ENCODE measurements at places on chromosomes 7 and 10.

GRCh38 chr10:113735913-113736312 is 15.6 kb upstream of the PLEKHS1 start:
- no peak for DNase-seq

DNA sequence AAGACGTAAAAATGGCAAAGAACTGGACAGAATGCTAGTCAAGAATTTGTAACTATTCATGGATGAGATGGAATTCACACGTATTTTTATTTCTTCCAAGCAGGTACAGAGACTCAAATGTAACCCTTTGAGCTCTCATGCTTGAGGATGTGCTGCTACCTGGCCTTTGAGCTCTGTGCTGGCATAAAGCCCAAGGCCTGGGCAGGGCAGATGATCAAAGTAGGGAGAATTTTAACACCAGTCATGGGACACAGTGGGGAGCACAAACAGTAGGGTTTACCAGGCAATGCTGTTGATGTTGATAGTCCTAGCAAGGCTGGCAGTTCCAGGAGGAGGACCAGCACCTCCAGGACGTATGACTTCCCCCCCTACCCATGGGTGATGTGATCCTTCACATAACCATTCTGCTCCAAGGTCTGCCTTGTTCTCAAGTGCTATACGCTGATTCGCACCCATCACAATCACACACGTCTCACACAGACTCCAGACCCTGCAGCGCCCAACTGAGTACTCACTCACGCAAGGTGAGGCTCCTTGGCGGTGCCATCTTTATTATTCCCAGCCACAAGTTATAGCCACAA is 48.6 kb upstream of the DLG5 start:
- no peak for DNase-seq

- DNase-seq: no peak
These were observed 173.7 kb upstream of the KAT6B start for GRCh38 chr10:74652664-74653063.

GRCh38 chr10:50310560-50311174 is 59.4 kb upstream of the ASAH2 start:
- DNase-seq: no peak

- no peak for DNase-seq
These were observed 211.3 kb downstream of the BICC1 start for GRCh38 chr10:58723966-58724365.

DNA sequence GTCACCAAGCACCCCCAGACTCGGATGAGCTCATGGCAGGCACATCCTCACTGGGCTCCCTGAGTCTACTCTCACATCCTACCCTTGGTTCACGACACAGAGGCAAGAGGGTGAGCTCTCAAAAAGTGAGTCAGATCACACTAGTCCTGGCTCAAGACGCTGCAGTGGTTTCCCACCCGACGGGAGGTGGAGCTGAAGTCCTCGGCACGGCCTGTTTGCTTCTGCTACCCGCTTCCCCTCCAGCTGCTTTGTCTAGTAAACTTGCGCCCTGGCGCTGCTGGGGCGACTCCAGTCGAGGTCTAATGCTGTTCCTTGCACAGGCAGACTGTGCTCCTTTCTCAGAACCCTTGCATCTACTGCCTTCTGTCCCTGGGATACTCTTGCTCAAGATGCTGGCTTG is 13.5 kb upstream of the SFMBT2 start:
- DNase-seq: peak; percentile 69

- DNase-seq: no peak
These were observed 18.3 kb downstream of the FIGNL1 start for GRCh38 chr7:50431722-50432305.

DNA sequence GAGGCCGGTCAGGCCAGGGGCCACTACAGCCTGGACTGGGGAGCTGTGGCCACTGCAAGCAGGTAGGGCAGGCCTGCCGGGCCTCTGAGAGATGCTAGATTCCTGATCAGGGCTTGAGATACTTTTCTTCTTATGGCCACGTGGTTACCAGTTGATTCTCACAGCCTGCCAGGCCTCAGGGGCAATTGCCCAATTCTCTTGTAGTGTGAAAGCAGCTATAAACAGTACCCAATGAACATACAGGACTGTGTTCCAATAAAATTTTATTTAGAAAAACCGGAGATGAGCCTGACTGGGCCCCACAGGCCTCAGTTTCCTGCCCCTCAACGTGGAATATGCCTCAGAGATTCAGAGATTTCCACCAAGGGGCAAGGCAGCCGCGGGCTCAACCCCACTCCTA is 475.2 kb downstream of the TCERG1L start:
- no peak for DNase-seq

DNA sequence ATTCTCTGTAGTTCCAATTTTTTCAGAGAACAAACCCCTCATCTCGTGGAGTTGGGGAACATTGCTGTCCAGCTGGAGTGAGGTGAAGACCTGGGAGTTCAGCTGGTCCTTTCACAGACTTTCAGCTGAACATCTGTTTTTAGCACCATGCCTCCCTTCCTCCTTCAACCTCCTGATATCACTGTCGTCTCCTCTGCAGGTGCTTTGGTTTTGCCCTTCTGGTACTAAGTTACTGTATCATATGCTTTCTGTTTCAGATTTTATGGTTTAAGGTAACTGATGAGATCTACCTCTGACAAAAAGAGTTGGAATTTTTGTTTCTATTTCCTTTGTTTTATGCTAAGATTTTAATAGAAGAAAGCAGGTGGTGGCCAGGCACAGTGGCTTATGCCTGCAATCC is 102.9 kb downstream of the ZNF438 start:
- no peak for DNase-seq

GRCh38 chr7:38524786-38525185 is 106.4 kb downstream of the AMPH start:
- DNase-seq: no peak

DNA sequence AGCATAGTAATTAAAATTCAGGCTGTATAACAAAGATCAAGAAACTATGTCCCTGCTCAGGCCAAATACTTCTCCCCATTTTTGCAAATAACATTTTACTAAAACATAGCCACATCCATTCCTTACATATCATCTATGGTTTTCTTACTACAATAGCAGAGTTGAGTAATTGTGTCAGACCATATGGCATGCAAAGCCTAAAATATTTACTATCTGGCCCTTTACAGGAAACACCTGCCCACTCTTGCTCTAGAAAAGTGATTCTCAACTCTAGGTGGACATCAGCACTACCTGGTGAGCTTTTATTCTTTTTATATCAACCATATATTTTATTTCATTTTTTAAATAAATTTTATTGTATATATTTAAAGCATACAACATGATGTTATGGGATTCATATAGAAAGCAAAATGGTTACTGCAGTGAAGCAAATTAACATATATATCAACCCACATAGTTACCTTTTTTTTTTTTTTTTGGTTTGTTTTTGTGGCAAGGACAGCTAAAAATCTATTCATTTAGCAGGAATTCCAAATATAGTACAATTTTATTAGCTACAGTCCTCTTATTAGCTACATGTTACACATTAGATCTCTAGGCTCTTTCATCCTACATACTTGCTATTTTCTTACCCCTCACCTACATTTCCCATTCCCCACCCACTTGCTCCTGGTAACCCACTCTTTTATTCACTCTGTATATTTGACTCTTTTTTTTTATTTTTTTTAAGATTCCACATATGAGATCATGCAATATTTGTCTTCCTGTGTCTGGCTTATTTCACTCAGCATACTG is 19.6 kb downstream of the ABI1 start:
- no peak for DNase-seq

DNA sequence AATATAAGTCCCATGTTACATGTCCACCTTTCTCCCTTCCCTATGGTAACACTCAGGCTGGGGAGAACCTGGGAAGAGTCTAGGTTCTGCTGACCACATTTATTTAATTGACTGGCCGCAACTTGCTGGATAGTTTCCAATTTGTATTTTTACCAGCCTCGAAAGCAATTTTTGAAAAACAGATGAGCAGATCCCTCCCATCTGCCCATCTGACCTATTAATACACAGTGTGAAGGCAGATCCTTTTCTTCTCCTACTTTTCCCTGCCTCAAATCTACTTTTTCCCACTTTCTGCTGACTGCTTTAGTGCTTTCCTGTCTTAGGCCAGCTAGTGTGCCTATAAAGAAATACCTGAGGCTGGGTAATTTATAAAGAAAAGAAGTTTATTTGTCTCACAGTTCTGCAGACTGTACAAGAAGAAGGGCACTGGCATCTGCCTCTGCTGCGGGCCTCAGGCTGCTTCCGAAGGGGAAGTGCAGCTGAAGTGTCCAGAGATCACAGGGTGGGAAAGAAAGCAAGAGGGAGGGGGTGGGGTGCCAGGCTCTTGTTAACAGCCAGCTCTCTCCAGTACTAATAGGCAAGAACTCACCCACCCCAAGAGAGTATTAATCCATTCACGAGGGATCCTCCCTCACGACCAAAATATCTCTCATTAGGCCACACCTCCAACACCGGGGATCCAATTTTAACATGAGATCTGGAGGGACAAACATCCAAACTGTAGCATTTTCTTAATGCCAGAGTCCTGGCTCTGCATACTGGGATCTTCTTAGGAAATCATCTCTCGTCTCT is 336.0 kb upstream of the IGFBP3 start:
- DNase-seq: no peak

DNA sequence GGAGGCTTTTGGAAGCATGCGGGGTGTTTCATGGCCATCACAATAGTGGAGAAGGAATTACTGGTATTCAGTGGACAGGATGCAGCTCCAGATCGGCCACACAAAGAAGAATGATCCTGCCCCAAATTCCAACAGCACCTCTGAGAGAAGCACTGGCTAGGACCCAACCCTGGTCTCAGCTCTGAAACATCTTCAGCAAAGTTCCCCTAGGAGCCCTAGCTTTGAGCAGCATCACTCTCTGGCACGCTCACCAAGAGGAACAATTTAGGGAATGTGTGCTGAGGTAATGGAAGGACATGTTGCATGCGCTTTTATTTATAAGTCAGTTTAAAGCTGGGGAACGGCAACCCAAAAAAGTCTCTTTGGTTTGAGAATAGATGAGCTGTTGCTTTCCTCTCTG is 5.5 kb upstream of the OPN1SW start:
- DNase-seq: no peak

- peak; percentile 29 for DNase-seq
These were observed 11.7 kb downstream of the CASP2 start for GRCh38 chr7:143299840-143300239.

DNA sequence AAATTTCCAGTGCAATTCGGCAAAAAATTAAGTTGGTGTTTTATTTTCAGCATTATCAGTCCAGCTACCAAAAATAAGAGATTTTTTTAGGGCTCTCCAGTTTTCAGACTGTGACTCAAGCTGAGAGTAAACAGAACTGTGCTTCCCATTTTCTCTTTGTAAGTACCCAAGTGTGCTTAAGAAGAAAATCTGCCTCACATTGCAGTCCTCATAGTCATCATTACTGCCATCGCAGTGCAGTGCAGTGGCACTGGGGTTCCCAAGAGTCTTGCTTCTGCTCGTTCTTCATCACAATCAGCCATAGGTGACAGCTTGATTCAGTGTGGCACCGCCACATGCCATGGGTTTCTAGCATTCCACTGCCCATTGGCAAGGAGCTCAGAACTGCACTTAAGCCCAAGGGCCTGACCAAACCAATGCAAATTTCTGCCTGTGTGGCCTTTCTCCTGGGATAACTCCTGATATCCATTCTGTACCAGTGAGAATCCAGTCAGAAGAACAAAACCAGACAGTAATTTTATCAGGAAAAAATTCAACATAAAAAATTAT is 25.6 kb upstream of the ERCC6 start:
- DNase-seq: no peak

DNA sequence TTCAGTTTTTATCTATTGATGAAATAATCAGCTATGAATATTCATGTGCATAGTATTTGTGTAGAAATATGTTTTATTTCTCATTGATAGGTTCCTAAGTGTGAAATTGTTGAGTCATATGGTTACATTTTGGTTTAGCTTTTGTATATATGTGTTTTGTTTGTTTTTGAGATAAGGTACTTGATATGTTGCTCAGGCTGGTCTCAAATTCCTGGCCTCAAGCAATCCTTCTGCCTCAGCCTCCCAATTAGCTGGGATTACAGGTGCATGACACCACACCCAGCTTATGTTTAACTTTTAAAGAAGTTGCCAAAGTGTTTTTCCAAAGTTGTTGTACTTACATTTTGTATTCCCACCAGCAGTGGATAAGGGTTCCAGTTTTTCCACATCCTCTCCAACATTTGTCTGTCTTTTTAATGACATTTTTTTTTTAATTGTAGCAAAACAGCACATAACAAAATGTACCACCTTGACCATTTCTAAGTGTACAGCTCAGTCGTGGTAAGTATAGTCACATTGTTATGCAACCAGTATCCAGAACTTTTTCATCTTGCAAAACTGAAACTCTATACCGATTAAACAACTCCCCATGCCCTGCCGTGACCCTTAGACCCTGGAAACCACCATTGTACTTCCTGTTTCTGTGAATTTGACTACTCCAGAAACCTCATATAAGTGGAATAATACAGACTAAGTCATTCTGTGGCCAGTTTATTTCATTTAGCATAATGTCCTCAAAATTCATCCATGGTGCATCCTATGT is 12.6 kb upstream of the UBE2D1 start:
- DNase-seq: no peak

DNA sequence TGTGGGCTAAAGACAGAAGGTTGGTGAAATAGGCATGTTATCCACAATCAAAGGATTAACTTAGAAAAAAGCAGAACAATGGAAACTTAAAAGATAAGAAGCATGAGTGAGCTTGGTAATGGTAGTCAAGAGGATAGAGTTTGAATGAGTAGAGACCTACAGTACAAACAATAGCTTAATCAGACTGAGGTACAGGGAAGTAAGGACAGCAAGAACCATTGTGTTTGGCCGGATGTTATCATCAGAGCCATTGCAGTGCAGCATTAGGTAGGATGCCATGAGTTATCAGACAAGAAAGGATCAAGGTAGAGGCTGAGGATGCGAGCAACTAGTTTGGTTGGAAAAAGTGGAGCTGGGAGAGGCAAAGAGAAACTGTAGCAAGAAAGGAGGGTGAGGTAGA is 353.3 kb upstream of the VSTM2A start:
- no peak for DNase-seq

DNA sequence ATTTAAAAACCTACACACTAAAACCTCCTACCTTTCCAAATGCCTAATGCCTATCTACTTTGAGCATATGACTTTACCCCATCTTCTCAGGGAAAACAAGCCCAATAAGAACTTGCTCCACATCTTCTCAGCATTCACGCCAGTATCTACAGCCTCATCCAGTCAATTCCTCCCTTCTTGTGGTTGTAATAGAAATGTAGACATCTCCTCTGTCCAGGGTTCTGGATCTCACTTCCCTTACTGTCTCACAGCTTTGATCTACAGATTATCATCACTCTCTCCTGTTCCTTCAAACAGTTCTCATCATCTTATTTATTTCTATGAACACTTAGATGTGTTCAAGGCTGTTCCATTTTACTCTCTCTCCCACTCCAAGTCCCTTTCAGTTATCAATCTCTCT is 70.4 kb upstream of the NOBOX start:
- DNase-seq: no peak

GRCh38 chr7:8131694-8132605 is 130.0 kb downstream of the ICA1 start:
- peak; percentile 30 for DNase-seq

Measured in CD8-positive, alpha-beta memory T cell (primary cell).